ENCODE measurements at places on chromosomes 16 and 17.

- DNase-seq = no peak
Measured at GRCh38 chr17:29145289-29146073, 34.7 kb downstream of the MYO18A start.

- no peak for DNase-seq
Measured at GRCh38 chr17:77735081-77735565, 223.4 kb upstream of the TNRC6C start.

DNA sequence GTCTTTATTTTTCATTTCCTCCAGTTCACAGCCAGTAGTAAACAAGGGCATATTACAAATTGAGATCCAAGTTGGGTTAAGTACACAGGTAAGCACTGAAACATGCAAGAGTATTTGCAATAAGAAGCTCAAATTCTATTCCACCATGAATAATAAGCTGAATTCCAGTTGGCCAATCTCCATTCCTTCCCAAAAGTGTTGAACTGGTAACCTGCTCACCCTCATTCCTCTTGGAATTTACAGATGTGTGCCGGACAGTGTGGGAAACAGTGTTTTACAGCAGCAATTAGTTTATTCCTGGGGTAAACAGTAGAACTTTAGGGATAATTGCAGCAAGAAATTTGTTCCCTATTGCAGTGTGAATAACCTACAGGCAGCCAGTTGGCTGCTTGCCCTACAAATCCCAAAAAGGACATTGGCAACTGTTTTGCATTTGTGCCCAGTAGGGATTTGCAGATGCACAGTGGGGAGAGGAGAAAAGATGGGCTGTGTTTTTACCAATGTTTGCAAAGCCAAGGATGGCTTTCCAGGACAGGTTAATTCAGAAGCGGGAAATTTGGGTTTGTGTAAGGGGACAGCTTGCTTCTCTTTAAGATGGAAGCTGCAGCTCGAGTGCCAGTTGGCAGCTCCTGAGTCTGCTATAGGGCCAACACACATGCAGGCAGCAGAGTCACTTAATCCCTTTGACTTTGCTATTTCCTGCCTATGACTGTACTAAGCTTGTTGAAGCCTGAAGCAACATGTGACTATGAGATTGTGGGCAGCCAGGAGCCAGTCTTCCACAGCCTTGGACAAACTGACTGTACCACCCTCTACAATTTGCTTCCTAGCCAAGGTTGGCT lies 318.9 kb downstream of the MAP2K6 start:
- DNase-seq = no peak

DNA sequence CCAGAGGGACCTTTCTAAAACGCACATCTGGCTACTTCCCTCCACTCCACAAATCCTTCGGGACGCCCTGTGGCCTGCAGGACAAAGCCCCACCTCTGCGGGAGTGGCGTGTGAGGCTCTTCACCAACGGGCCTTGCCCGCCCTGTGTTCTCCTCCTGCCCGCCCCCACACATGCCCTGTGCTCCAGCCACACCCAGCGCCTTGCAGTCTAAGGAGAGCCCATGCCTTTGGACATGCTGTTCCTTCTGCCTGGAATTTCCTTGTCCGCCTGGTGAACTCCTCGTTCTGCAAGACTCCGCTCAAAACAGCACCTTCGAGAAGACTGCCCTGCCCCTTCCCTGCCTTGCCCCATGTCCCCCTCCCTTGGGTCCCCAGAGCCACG lies 7.4 kb downstream of the ELOB start:
- no peak for DNase-seq

- DNase-seq = no peak
Measured at GRCh38 chr16:13919330-13919682, 648 bp upstream of the ERCC4 start.

DNA sequence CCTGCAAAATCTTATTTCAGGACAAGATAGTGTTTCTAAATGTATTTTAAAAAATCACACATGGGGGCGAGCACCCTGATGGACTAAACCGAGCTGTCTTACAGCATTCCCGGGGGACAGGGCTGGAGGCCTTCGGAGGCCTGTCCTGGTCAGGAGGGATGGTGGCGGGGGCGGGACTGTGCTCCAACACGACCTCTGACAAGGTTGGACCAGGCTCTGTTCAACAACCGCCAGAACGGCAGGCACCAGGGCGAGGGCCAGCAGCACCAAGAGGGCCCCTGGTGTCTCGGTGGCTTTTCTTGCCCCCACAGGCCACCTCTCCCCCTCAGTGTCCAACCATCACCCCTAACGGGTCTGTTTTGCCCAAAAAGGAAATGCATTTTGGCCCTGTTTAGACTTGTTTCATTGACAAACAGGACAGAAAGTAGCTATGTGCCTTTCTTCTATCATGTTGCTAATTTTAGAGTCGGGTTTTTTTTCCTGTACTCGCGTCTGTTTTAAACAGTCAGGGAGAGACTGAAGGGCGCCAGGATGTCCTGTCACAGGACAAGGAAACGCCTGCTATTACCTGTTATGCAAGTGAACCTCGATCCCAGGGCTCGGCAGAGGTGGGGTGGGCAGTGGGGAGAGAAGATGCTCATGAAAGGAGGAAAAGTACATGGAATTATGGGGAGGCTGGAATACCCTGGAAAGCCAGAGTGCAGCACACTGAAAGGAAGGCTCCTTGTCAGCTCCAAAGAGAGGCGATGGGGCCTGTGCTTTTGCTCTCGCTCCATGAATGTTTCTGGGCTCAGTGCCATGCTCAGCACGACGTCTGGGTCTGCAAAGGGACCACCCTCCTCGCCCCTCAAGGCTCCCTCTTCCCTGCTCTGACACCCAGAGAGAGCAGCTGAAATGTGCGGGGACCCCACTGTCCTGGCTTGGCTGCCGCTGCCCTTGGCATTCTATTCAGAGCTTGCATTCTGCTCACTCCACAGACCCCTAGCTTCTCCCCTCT lies 11.9 kb downstream of the TMEM204 start:
- no peak for DNase-seq

DNA sequence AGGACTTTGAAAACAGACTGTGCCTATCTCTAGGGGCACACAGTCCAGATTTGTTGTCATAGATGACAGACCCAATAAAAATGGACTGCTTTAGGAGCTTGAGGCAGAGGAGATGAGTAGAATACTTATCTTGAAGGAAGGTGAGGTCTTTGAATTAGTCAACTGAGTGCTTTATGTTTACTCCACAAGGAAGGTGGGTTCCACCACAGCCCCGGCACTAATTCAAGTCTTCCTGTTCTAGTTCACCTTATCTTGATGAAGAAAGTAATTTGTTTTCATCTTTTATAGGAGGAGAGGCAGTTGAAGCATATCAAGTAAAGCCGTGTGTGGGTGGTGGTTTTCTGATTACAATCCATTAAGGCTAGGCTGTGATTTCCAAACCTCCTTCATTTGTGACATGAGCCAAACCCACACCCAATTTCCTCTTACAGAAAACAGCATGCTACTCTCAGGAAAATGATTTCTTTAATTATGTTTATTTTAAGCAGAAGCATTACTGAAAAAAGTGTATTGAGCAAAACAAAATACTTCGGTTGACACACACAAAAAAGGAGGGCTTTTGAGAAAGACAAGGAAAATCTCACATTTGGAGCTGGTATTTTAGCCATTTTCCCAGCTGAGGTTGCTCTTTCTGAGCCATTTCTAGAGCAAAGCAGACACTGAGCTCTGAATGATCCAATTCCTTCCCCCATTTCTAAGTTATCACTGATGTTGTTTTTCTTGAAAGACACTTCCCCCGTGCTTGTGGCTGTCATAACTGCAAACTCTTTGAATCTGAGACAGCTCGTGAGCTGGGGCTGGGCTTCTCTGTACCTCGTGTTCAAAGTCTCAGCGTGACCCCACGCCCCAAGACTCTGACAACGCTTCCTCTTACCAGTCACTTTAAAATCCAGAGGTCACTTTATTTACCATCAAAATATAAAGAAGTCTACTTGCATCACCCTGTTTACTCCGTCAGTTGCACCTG lies 35.4 kb downstream of the CDRT15 start:
- no peak for DNase-seq

- DNase-seq = no peak
Measured at GRCh38 chr16:20675488-20676267, 21.8 kb downstream of the ACSM1 start.

DNA sequence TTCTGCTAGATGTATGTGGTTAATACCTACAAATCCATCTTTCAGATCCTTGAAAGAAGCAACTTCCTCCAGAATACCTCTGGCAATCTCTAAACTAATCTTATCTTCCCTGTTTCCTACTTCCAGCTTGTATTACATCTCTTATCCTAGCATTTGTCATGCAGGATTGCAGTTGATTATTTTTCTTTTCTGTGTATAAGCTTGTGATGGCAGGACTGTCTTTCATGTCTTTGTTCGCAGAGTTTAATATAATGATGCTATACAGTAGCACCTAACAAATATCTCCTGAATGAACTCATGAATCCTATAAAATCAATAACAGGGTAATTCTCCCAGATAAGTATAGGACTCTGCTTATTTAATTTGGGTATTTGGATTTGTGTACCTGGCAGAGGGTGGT lies 12.2 kb upstream of the UBE2G1 start:
- no peak for DNase-seq

- DNase-seq = no peak
Measured at GRCh38 chr16:25563700-25564099, 128.1 kb upstream of the HS3ST4 start.

GRCh38 chr16:11128211-11129141 lies 127.5 kb downstream of the SOCS1 start:
- no peak for DNase-seq

- no peak for DNase-seq
Measured at GRCh38 chr17:19261426-19261825, 24.3 kb downstream of the EPN2 start.

- no peak for DNase-seq
Measured at GRCh38 chr17:53571342-53571741, 251.4 kb upstream of the KIF2B start.

DNA sequence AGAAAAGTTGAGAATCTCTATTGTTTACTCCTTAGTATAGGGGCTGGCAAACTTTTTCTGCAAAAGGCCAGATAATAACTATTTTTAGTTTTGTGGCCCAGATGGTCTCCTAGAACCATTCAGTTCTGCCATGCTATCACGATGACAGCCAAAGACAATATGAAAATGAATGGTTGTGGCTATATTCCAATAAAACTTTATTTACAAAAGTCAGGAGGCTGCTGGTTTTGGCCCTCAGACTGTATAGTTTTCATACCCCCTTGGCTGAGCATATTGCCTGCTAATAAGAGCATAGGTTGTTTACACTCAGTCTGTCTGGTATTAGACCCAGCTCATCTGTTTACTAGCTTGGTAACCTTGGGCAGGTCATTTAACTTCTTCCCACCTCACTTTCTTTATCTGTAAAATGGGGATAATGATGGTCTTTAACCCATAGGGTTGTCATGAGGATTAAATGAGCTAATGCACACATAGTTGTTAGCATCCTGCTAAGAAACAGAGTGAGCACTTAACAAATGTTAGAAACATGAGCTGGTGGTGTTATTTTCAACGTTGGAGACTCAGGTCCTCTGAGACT lies 156.3 kb downstream of the MSI2 start:
- no peak for DNase-seq

DNA sequence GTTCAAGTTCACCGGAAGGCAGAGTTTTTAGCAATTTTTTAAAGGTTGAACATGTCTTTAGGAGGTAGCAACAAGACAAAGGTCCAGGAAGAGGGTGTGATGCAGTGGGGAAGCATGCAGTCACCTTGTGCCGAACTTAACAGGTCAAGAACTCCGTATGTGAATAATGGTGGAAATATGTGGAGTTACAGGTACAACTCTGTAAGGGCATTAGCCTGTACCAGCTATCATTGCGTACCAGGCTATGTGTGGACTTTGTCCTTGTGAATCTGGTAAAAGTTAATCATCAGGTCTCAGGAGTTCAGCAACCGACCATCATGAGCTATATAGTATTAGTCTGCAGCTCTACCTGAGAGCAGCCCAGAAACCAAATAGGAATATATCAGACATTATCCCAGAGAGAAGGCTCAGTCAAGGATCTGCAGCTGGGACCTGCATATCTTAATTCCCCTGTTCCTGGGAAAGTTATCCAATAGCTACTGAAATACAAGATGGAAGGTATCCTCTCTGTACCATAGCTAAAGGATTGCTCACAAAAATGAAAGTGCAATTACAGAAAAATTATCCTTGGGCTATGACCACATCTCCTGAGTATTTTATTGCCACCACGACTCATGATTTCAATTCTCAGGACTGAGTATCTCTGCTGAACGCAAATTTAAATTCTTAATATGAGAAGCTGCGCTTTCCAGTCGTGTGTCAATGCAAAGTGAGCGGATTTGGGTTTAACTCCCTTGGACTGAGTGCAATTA lies 469.3 kb downstream of the CDH13 start:
- DNase-seq = no peak

DNA sequence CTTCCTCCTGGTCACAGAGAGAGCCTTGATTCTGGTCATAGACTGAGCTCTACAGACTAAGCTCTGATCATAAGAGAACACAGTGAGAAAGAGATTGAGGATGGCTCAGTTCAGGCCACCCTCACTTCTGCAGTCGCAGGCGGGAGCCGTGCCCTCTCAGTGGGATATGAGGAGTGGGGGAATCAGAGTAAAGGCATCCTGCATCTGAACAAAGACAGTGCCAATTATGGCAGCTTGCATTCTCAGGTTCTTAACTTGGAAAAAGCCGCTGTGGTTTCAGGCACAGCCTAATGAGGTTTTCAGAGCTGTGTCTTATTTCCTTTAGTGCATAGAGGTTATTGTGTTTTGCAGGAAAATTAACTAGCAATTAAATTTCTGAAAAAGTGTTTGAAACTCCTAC lies 134.4 kb upstream of the NLRP1 start:
- no peak for DNase-seq

DNA sequence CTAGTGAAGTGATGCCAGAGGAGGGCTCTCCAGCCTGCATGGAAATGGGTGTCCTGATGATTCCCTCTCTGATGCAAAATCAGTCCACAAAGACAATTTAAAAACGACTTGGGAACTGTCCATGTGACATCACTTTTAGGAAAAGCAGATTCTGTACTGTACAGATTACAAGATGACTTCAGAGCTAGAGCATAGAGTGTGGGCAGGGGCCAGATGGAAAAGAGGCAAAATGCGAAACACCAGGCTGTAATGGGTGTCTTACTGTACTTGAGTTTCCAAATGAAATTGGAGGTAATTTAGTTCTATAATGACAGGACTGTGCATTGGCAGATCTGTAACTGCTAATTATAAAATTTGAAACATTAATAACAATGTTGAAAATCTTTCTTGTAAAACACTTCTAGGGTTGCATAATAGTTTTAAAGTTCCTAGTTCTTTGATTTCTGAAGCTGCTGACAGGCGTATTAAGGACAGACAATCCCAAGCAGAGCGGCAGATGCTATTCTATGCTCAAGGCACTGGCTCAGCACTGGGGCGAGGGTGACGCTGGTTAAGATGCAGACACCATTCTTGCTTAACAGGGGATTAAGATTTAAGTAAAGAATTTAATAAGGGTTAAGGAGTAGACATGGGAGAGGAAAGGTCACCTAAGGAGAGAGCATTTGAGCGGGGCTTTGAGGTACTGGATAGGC lies 29.6 kb downstream of the OGFOD1 start:
- DNase-seq = no peak

All from progenitor cell of endocrine pancreas (in vitro differentiated cells).